Suprapubic skin (tissue), 4 donors: ENCODE measurements at places on chromosomes 5 and 9.

DNA sequence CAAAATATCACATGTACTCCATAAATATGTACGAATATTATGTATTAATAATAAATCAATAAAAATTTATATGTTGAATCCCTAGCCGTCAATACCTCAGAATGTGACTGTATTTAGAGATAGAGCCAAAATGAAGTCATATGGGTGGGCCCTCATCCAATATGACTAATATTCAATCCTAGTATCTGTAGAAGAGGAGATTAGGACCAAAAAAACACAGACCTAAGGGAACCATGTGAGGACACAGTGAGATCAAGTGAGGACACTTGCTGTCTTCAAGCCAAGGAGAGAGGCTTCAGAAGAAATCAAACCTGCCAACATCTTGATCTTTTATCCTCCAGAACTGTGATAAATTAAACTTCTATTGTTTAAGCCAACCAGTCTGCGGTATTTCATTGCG lies 3.7 kb upstream of the AMACR start:
- no peak for DNase-seq

DNA sequence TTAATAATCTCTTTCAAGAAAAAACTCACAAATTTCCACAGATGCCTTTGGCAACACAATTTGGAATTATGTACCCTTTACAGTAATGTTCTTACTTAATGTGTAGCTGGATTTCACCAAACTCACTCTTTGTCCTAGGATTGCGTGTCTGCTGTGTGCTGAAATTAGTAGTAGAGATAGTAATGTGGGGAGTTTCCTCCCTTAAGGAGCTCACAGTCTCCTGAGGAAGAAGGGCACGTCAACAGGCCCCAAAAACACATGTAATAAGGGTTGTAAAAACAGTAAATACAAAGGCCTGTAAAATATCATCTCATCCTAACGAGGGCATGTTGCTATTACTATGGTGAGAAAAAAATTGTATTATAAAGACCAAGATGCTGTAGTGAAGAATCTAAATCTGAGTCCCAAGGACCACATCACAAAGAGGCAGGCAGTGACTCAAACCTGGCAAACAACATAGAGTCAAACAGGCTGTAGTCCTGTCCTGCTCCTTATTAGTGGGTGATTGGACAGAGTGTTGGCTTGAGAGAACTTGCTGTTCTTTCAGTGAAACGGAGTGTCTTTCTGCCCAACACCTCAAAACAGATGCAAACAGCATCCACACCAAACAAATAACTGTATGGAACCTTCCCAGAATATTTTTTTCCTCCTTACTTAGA lies 83.2 kb upstream of the PAPPA start:
- no peak for DNase-seq

DNA sequence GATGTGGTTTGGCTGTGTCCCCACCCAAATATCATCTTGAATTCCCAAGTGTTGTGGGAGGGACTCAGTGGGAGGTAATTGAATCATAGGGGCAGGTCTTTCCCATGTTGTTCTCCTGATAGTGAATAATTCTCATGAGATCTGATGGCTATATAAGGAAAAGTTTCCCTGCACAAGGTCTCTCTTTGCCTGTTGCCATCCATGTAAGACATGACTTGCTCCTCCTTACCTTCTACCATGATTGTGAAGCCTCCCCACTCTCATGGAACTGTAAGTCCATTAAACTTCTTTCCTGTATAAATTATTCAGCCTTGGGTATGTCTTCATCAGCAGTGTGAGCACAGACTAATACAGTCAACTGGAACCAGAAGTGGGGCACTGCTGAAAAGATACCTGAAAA lies 262.4 kb upstream of the RFX3 start:
- DNase-seq: no peak

DNA sequence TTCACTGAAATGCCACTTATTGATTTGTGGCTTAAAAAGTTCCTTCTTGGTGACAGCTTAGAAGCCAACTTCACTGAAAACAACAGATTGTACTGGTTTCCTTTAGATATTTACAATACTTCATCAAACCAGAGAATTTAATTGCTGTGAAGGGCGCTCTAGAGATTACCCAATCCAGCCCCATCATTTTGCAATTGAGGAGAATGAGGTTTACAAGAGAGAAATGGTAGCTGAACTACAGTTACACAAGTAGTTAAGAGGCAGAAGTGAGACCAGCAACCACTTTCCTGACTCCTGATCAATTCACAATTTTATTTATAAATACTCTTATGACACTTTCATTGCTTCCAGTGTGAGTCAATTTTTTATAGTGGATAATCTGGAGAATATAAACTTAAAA lies 103.5 kb upstream of the APC start:
- DNase-seq: no peak
